ENCODE measurements at places on chromosomes 1 and 21.

GRCh38 chr1:154353460-154353904, 28.2 kb downstream of the ATP8B2 start:
- no peak for DNase-seq

- no peak for DNase-seq
Observed at GRCh38 chr1:56416495-56416894, 162.9 kb downstream of the PLPP3 start.

- DNase-seq = no peak
Observed at GRCh38 chr1:50488876-50489275, 65.6 kb upstream of the DMRTA2 start.

DNA sequence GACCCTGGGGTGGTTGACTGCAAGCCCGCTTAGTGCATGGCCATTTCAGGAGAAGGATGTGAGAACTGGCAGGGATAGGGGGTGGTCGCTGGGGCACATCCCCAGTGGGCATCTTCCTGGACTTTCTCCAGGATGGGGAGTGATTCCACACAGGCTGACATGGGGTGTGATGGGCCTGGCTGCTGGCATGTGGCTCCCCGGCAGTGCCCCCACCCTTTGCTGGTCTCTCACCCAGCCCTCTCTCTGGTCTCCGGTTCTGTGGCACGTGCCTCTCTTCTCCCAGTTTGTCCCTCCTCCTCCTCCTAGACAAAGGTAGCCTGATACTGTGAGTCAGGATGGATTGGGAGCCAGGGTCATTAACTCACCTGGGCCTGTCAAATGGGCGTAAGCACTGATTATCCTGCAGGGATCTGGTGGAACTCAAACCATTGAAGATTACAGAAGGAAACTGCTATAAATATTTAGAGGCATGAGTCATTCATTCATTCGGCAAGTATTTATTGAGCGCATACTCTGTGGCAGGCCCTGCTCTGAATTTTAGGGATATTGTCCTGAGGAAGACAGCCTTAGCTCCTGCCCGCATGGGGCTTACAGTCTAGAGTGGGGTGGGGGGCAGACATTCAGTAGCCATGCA, 23.6 kb upstream of the EPS8L3 start:
- no peak for DNase-seq

- no peak for DNase-seq
Observed at GRCh38 chr1:224564454-224565084, 51.5 kb upstream of the CNIH3 start.

DNA sequence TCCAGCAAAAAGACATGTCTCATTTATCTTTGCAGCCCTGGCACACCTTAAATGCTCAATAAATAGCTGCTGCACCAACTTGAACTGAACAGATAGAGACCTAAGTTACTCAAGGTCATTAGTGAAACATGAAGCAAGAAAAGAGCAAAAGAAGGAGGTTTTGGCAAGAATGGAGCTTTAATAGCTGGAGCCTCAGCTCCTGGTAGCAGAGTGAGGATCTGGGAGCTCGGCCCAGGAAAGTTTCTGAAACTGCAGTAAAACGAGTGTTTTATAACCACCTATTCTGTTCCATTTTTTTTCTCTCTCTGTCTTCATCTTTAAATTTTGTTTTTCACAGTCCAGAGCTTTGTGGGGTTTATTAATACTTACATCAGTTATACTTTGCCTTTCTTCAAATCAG, 207.5 kb downstream of the SETD4 start:
- DNase-seq = no peak

- DNase-seq = no peak
Observed at GRCh38 chr1:227560393-227561173, 2.8 kb upstream of the ZNF678 start.

- no peak for DNase-seq
Observed at GRCh38 chr1:113073479-113073950, 517 bp downstream of the LRIG2 start.
